ENCODE measurements at places on chromosomes 2 and 18.

- DNase-seq = no peak
Measured at GRCh38 chr2:137896467-137896866, 67.8 kb upstream of the HNMT start.

DNA sequence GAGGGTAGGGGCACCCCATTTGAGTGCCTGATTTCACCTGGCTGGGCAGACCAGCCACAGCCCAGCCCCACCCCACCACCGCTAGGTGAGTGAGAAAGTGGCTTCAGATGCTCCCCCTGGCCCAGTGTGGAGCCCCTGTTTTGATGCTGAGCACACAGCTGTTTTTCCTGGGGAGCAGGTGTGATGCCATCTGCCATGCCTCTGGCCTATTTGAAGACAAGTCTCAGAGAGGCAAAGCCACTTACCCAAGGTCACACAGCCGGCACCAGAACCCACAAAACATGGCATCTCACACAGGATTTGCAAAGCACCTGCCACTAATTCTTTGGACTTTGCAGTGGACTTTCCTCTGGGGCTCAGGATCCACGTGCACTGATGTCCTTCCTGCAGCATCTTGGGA is 131.3 kb downstream of the INHBB start:
- DNase-seq = no peak

DNA sequence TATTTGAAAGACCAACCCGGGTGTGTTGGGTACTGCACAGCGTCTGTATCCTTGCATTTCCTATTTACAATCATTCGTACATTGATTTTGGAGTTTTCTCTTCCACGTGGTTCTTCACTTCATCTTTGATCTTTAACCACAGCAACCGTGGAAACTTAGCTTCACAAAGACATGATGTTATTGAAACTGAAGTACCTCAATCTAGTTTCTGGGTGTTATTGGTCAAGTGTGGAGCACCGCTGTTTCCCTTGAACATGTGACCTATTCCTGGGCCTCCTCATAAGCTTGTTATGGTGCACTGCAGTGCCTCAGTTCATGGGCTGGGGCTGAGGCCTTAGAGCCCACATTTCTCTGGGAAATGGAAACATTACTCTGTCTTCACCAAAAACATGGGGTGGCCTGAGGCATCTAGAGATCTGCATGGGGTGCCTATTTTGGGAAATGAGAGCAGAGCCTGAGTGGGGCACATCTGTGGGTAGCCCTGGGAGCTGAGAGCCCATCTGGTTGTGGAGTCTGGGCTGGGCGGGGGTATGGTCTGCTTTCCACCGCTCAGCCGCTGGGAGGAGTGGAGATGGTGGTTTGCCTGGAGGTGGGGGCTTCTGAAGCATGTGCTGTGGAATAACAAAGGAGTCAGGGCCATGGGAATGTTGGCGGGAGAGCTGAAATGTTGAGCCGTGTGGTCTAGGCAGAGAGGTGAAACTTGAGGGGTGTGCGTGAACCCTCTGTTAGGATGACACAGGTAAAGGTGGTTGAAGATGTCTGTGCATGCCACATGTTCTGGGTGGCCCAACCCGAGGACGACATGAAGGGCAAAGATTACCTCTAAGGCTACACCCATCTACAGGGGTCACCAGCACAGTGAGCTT is 37.4 kb downstream of the ZNF236 start:
- DNase-seq = no peak

- no peak for DNase-seq
Measured at GRCh38 chr2:206324869-206325268, 50.4 kb downstream of the ZDBF2 start.

GRCh38 chr2:173033084-173033483 is 42.6 kb upstream of the MAP3K20 start:
- no peak for DNase-seq

DNA sequence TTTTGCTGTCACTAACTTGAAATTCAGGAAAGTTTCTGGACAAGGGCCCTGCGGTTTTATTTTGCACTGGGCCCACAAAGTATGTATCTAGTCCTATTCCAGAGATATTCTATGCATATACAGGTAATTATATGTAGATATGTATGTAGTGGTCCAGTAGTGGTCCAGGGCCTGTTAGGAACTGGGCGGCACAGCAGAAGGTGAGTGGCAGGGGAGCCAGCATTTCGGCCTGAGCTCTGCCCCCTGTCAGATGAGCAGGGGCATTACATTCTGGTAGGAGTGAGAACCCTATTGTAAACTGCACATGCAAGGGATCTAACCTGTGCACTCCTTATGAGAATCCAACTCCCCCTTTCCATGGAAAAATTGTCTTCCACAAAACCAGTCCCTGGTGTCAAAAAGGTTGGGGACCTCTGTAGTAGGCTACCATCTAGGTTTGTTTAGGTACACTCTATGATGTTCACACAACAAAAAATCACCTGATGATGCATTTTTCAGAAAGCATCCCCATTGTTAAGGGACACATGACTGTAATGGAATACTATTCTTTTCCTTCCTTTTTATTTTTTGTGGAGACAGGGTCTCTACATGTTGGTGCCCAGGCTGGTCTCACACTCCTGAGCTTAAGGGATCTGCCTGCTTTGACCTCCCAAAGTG is 2.8 kb upstream of the PPP4R3B start:
- no peak for DNase-seq

GRCh38 chr2:129754831-129755230 is 224.6 kb upstream of the RAB6C start:
- no peak for DNase-seq

DNA sequence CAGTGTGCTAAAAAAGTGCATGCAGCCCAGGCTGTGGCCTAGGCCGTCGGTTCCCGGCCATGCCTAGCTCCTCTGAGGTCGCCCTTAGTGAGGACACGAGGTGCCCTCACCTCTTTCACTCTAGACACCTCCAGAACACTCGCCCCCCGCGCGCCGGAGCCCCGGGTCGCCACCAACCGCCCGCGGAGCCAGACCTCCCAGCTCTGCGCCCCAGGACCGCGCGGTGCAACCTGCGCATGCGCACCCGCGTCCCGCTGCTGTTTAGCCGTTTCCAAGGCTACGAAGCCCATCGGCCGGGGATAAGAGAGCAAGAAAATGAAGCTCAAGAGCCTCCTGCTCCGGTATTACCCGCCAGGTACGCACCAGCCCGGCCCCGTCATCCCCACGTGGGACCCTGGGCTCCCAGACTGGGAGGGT is at the start of gene DAW1:
DAW1 (plus strand) TSS at position 257 of the 417 bp plus-strand sequence; CDS start at position 316, 59 bp downstream.
- DNase-seq = peak; percentile 45

GRCh38 chr2:157149270-157149669 is 108.2 kb upstream of the GALNT5 start:
- DNase-seq = no peak

DNA sequence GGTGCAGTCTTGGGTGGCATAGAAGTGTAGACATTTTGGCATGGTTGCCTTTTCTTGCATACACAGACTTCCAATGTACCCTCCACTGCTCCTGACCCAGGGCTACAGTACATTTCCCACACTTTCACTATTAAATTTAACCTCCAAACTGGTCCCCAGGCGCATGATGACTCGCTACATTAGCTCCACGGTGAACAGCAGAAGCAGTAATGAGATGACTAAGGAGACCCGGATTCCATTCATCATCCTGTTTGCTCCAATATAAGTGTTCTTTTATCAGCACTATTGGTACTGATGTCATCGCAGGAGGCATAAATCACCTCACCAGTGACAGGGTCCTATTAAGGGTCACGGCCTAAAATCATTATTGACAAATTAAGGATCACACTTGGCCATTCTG is 316.5 kb downstream of the EN1 start:
- no peak for DNase-seq

DNA sequence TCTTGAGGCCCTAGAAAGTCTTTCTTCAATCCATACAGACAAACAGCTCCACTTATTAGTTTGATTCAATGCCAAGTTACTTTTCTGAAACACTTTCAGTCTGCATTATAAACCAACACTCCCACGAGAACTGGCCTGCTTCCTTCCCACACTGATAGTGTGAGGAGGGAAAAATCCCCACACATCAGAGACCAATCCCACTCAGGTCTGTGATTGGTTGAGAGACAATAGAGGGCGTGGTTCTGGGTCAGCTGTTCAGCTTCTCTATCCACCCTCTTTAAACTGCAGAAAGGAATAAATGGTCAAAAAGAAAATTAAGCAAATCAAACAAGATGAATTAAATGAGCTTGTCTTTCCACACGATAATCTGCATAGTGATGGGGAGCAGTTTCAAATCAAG is 152.5 kb downstream of the NRP2 start:
- no peak for DNase-seq

DNA sequence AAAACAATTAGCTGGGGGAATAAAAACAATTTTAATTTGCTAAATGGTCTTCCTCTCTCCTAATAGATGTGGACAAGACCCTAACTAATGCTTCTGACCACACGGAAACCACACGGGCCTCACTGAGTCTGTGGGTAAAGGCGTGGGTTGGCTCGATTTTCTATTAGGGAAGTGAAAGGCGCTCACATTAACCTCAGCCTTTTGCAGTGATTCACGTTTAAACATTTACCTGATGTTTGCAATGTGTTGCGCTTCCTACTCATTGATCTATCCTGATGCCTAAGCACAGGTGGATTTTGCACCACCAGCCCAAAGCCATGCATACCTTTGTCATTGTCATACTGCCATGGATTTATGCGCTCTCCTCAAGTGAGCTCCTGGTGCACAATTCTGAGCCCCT is 35.6 kb upstream of the NRP2 start:
- no peak for DNase-seq

DNA sequence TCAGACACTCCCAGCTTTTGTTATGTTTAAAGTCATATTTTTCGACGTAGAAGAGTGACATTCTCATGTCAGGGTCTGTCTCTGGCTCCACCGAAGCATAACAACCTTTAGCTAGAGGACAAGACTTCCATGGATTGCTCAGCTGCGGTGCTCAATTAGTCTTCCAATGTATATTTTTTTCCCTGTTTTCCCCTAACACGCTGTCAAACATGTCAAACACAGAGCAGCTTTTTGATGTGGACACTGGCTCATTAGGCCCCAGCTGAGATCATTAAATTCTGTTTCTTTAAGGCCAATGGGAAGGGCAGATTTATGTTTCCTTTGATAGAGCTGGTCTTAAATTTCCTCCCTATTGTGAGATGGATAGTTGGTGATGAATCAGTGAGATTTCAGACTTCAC is 525.4 kb downstream of the PIK3C3 start:
- peak; percentile 50 for DNase-seq

DNA sequence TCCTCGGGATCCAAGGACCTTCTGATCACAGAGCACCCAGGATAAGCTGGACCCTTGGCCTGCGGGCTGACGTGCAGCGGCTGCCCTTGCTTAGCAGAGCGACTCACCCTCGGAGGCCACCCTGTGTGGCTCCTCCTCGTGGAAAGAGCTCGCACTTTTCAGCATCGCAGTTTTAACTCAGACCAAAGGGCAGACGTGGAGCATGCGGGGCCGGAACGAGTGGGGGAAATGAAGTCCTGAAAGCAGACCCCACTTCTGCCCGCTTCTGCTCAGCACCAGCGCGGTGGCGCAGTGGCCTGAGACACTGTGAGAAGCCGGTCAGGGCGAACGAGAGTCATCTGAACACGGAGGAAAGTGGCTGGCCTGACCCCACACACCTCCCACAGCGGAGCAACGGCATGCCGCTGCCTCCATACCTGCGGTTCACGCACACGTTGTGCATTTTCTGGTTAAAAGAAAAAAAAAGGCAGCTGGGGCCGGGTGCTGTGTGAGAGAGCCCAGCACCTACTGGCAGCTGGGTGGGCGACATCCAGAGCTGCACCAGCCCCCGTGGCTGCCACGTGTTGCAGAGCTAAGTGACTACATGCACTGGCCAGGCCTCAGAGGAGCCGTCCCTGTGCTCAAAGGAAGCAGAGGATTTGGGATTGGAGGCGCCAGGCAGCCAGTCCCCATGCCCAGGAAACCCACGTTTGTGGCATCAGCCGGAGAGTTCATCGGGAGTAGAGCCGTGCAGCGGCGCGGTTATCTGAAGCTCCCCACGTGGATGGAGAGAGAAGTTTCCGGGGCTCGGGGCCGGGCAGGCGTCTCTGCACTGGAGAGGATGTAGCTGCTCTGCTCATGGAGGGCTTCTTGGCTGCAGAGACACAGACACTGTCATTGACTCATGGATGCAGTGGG is 89.7 kb downstream of the USP40 start:
- no peak for DNase-seq

DNA sequence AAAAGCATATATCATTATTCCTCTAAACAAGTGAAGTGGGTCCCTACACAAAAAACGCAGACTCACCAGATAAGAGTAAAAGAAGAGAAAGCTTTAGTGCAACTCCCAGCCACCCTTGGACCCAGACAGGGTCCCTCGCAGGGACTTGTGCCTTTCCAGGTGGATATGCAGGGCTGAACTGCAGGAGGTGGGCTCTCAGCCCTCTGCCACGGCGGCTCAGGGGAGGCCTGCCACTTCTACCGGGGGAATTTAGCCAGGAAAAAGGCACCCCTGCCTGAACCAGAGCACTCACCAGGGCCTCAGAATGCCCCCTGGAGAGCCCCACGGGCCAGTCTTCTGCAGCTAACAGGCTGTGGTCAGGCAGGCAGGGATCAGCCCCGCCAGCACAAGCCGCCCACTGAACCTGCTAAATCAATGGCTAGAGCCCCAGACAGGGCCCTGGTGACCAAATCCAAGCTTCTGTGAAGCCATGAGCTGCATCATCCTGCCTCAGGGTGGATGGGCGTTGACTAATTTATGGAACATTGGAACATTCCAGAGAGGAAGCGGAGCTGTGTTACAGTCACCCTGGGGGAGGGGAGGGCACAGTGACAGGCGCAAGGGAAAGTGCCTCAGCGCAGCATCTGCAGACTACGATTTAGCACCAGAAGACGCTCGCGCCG is 209.3 kb downstream of the EIPR1 start:
- DNase-seq = no peak

- no peak for DNase-seq
Measured at GRCh38 chr2:237701859-237702390, 74.5 kb downstream of the LRRFIP1 start.

DNA sequence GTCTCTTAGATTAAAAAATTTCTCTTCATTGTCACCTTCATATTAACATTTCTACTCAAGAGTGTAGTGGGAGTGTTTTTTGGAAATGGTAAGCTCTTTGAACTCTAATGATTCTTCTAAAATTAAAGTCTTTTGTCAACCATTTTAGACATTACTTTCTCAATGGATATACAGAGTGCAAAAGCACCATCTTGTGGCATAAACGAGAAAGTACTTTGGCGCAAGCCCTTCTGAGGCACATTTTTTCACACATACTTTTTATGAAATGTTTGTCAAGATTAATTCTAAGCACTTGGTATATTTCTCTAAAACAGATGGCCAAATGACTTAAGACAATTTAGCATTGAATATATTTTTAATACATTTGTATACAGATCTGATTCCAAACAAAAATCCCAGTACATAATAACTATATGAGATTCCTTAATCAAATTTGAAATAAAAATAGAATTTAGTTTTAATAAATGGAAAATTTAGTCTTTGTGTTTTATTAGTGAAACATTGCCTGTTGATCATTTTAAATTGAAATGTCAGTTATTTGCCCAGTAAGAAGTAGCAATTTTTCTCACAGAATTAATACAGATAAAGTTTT is 63.3 kb upstream of the GALNT5 start:
- peak; percentile 5 for DNase-seq

Data from left renal pelvis (tissue), 4 donors.